ENCODE measurements at places on chromosomes 4 and X.

DNA sequence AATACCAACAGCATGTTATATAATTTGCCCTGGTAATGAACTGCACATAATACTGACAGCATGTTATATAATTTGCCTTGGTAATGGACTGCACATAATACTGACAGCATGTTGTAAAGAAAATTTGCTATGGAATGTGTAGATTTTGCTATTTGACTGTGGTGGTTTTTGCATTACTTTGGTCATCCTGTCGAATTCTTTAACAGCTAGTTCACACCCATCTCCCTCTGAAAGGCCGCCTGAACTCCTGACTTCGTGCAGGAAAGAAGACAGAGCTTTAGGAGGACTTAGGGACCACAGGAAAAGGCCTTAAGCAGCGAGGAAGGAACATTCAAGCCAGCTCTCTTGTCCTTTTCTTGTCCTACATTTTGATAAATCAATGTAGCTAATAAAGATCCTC lies 45.2 kb upstream of the DCLK2 start:
- H3K4me1 ChIP-seq: no peaks in the 10 kb centered on the region
- DNase-seq: no peak
- H3K27me3 ChIP-seq: peaks cover 33% of the 10 kb centered on the region
- H3K4me3 ChIP-seq: no peak overlapping the region

GRCh38 chr4:101357751-101358150 lies 10.4 kb upstream of the PPP3CA start:
- no peaks in the 10 kb centered on the region for H3K4me1 ChIP-seq
- H3K27ac ChIP-seq: no peak overlapping the region
- no peaks in the 10 kb centered on the region for H3K36me3 ChIP-seq
- DNase-seq: no peak
- no peak overlapping the region for H3K4me3 ChIP-seq

DNA sequence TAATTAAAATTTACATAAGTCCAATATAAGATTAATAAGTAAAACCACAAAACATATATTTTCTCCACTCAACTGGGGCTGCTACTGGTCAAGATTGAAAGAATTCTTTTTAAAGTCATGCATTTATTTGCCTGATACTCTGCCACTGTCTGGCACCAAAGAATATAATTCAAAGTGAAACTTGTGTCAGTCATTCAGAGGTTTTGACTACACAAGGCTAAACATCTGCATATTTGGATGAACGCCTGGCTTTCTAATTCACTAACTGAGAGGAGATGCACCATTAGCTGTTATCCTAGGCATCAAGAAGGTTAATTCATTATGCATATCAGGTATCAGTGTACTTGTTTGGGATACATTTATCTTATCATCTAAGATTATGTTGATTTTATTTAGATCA lies 598.5 kb downstream of the CENPC start:
- H3K4me1 ChIP-seq: no peaks in the 10 kb centered on the region
- H3K4me3 ChIP-seq: no peak overlapping the region
- no peak for DNase-seq

- peaks cover 23% of the 10 kb centered on the region for H3K27me3 ChIP-seq
- H3K4me3 ChIP-seq: no peak overlapping the region
- H3K36me3 ChIP-seq: no peaks in the 10 kb centered on the region
- no peak overlapping the region for H3K27ac ChIP-seq
- no peak for DNase-seq
Observed at GRCh38 chr4:151652841-151653547, 107.8 kb downstream of the GATB start.

Data from central memory CD8-positive, alpha-beta T cell (primary cell).